ENCODE measurements at places on chromosomes 3 and 15.

- no peak for DNase-seq
These were observed 333.7 kb upstream of the EPHA3 start for GRCh38 chr3:88773766-88774165.

DNA sequence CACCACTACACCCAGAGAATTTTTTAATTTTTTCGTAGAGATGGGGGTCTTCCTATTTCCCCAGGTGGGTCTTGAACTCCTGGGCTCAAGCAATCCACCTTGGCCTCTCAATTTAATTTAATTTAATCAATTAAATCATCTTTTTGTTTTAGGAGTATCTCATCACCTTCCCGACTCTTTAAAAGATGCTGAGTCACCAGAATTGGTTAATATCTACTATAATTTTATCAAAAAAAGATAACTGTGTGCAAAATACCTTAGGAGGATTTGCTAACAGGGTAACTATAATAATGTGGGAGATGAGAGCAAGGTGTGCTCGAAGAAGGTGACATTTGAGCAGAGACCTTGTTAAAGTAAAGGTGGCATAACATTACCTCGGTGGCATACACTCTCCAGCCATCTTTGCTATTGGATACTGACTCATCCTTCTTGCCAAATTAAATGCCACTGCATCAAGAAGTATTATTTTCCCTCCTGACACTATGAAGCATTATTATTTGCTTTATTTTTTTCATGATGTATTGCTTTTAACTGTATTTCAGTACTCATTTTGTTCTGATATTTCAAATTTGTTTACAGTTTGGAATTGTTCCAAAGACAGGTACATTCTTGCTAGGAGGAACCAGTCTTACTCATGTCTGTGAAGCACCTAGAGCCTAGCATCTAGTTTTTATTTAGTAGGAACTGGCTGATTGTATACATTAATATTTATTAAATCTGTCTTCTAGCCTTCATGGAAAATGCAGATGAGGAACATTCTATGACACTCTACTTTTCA is 200.7 kb downstream of the MBNL1 start:
- DNase-seq = no peak

GRCh38 chr15:34331809-34332208 is 5.8 kb downstream of the SLC12A6 start:
- DNase-seq = no peak

GRCh38 chr3:54928046-54928770 is at the start of gene LRTM1:
LRTM1 (minus strand) TSS chr3:54928059; CDS start chr3:54927911, 148 bp downstream.
- no peak for DNase-seq

DNA sequence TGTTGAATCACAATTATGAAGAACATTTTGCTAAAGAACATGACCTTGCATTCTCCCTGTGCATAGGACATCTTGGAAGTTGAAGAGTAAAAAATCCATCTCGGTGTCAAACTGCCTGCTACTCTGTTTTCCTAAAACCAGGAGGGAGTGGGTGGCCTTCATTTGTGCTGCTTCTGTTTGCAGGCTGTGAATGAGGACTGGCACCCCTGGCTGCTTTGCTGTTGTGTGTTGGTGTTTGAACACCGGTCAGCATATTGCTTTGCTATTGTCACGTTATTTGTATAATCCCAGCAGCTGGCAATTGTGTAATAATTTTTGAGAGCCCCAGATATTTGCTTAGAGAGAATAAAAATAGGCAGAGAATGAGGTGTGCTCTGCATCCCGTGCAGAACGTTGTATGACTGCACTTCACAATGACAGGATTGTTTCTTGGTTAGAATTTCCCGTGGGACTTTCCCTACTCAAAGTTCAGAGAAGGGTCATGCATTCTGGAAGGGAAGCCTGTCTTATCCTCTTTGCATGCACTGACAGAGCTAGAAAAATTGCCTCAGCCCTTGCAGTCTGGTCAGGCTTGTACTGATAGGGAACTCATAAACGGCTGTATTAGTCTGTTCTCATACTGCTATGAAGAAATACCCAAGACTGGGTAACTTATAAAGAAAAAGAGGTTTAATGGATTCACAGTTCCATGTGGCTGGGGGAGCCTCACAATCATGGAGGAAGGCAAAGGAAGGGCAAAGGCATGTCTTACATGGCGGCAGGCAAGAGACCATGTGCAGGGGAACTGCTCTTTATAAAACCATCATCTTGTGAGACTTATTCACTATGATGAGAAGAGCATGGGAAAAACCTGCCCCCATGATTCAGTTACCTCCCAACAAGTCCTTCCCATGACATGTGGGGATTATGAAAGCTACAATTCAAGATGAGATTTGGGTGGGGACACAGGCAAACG is 16.3 kb downstream of the SV2B start:
- no peak for DNase-seq

DNA sequence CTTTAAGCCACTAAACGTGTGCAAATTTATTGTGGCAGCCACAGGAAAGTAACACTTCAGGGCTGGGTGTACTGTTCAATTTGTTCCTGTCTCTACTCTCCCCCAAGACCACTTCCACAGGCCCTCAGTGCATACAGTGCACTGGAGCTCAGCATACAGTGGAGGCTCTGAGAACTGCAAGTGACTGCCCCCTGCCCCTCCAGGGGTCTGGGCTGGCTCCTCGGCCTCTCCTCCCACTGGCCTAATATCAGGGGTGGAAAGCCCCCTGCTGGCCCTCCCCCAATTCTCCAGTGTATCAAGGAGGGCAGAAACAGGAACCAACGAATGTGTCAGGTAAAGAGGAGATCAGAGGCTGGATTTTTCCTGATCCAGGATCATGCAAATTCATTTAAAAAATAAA is 19.9 kb upstream of the HEG1 start:
- no peak for DNase-seq

GRCh38 chr15:66877477-66878271 is 175.6 kb downstream of the SMAD6 start:
- no peak for DNase-seq
